ENCODE measurements at places on chromosomes 3 and 15.

- DNase-seq: no peak
These were observed 568.7 kb upstream of the UBE2E2 start for GRCh38 chr3:22634433-22634832.

- no peak for DNase-seq
These were observed 4.8 kb upstream of the CCDC174 start for GRCh38 chr3:14646589-14647413.

GRCh38 chr3:9110316-9110715 is 139.1 kb downstream of the SRGAP3 start:
- no peak for DNase-seq

DNA sequence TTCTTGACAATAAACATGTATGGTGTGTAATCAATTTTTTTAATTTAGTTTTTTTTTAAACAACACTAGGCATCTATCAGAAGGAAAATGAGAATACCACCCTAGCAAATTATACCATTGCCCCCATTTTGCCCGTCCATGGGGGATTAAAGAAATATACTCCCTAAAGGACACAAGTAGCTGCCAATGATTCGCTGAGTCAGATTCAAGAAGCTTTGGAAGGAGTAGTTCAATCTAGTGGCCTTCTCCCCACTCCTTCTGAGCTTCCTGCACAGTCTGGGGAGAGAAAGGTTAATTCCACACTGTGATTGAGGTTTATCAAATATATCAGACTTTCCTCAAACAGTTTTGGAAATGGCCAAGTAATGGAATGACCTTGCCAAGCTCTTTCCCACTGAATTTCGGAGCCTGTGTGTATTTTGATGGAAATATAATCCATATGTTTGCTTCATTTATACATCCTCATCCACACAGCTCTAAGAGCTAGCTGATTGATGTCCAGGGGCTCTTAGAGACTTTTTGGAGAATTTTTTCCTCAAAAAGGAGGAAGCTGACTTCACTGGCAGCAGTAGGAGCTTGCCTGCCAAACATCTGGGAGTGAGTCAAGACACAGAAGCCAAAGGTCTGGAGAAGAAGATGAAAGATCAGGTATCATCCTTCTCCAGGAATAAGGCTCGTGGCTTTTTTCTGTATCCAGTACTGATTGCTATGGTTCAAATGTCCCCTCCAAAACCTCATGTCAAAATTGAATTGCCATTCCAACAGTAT is 478.5 kb upstream of the PROK2 start:
- no peak for DNase-seq

DNA sequence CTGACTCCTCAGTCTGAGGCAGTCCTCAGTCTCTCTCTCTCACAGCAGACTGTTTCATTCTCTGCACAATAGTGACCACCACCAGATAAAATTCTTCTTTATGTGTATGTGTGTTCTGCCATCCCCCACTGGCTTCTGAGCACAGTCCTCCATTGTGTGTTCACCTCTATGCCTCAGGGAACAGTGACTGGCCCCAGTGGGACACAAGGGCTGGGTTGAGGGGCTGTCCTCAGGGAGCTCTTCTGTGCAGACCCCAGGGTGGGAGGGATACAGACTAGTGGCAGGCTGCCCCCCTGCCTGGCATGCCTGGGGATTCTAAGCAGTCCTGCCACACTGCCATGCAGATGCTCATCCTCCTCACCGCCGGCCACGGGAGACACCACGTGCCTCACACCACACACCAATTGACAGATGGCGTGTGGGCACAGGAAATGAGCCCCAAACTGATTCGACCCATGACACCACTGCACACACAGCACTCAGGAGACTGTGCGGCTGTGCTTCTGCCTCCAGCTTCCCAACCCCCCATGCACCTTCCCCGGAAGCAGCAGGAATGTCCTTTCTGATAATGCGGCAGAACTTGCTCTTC is 237.6 kb upstream of the CHRNA7 start:
- no peak for DNase-seq

- DNase-seq: no peak
These were observed 835 bp downstream of the MEIS2 start for GRCh38 chr15:37099319-37100108.

GRCh38 chr15:78625606-78626280 is 4.9 kb upstream of the CHRNA3 start:
- no peak for DNase-seq

Measured in activated CD4-positive, alpha-beta T cell treated with anti-CD3 and anti-CD28 coated beads, Interleukin-10, Interleukin-2, amounts not matched to agents 100 ng/mL and 50 ng/mL, durations not matched to agents 16 hours and 8 hours (primary cell).